ENCODE measurements at places on chromosomes 7 and 10. TPM values are rescaled to one million over a fixed set of nuclear protein-coding genes. Genes with fewer than 3 reads are reported as not detected.

TMEM139 gene
- total RNA-seq: not detected

SPDYE8 gene
- not detected for total RNA-seq

SLC26A5 gene
- not detected for total RNA-seq

VSIR gene
- 8.3 TPM for total RNA-seq

ZNF92 gene
- 9.8 TPM for total RNA-seq

Data from endothelial cell of coronary artery (primary cell).